ENCODE measurements at places on chromosomes 7 and 10.

DNA sequence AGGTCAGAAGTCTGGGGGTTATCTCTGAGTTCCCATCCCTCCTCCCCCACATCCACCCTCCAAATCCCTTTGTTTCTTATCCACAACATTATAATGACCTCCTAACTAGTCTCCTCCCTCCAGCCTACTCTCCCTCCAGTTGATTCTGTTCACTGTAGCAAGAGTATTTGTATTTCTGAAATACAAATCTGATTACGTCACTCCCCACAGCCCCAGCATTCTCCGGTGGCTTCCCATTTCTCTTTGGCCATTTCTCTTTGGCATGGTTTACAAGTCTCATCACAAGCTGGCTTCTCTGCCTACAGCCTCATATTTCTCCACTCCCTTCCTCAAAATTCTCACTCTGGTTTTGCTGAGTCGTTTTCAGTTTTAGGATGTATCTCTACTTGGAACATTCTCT is 24.6 kb upstream of the MRPS33 start:
- DNase-seq: no peak

DNA sequence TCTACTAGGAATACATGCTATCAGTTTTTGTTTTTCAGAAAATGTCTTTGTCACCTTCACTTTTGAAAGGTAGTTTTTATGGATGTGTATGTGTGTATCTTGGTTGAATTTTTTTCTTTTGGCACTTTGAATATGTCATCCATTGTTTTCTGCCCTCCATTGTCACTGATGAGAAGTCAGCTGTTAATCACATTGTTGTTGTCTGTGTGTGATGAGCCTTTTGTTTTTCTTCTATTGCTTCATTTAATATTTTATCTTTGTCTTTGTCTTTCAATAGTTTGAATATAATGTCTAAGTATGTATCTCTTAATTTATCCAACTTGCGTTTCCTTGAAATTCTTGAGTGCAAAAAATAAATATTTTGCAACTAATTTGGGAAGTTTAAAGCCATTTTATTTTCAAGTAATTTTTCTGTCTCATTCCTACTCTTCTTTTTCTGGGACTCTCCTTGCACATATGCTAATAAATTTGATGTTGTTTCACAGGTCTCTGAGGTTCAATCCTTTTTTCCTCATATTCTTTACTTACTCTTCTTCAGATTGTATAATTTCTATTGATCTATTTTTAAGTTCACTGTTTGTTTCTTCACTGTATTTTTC is 546.9 kb upstream of the GHITM start:
- no peak for DNase-seq

GRCh38 chr7:100684534-100685042 is 9.5 kb downstream of the GIGYF1 start:
- DNase-seq: no peak

DNA sequence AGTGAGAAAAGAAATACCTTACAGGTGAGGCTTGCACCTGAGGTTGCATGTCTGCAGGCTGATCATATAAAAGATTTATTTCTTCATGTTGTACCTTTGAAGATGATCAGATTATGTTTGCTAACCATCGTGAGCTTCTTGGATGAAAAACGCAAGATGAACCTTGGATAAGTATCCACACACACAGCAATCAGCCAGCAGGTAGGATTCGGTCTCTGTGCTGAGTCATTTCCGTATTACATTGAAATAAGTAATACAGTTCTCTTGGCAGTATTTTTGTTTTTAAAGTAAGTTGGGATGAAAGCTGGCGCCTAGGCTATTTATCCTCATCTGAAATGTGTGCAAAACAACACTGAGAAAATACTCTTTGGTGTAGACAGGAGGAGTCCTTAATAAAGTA is 109.0 kb upstream of the PRKCQ start:
- no peak for DNase-seq
